ENCODE measurements at places on chromosomes 6 and 20.

DNA sequence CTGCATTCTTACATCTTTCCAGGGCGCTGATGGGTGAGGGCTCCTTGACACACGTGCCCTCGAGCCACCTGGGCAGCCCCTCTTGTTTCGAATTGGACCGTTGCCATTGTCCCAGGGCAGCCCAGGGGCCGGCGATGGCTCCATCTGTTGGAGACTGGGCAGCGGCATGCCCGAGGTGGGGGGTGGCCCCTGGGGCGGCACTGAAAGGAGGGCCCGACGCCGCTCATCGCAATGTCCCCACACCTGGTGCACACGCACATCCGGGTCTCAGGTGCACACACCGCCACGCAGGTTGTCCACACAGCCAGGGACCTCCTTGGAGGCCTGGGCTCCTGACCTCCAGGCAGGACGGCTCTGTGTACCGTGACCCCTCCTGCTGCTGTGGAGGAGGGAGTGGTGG is 18.0 kb downstream of the GATA5 start:
- DNase-seq: no peak

GRCh38 chr6:73722318-73723060 is 26.5 kb downstream of the CD109 start:
- no peak for DNase-seq

DNA sequence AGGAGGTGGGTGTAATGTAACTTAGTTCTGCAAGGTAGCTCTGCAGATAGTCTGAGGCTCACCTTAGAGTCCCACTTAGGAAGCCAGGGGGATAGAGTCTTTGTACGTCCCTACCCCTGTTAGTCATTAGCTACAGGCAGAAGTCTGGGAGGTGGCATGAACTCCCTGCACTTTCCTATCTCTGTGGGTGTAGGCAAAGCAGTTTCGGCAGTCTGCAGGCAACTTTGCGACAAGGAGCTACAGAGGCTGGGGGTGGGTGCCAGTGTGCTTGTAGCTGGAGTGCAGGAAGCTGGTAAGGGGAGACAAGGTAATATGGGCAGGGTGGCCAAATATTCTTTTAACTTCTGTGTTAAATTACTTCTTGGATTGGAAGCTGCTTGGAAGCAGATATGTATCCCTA is 45.7 kb downstream of the NKAIN2 start:
- DNase-seq: no peak

DNA sequence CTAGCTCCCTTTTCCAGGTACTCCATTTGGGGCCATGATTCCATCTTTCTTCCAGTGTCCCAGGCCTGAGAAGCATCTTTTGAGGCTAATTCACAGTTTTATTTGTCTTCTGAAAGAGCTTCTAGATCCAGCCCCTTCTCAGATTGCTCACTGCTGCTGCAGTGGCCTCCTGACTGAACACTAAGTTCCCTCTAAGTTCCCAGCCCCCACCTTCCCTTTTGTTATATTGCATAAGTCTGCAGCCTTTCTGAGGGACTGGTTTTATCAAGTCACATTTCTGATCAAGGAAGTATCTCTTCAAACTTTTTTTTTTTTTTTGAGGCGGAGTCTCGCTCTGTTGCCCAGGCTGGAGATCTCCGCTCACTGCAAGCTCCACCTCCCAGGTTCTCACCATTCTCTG is 10.7 kb downstream of the MAPRE1 start:
- no peak for DNase-seq

GRCh38 chr20:8152183-8152582 is 20.1 kb downstream of the PLCB1 start:
- no peak for DNase-seq

DNA sequence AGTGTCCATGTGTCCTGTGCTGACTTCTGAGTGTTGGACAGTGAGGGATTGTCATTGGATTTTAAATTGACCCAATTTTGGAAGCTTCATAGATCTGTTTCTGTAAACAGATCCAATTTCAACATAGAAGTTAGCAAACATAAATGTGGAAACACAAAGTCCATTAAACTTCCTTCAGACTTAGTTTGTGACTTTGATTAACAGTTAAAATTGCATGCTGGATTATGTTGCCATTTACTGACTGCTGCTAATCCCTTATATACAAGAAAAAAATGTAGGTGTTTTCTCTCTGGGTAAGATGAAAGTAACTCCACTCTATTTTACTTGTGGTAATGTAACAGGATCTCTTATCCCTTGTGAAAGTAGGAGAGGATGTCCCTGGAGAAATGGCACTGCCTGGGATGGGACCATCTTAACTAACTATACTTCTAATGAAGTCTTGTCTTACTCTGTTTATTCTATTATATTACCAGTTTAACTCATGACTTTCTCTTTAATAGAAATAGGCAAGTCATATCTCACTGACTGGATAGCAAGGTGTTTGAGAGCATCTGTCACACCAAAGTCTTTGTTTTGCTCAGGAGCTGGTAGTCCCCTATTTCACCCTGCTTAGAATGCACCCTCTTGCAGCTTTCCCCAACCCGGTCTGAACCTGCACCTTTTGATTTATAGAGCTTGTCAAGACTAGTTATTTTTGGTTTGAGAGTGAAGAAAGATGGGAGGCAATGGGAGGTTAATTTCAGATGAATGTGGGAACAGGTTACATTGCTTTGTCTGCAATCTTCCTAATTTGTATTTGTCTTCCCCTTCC is 7.2 kb downstream of the TPX2 start:
- DNase-seq: no peak

GRCh38 chr20:44532259-44532980 is 10.6 kb upstream of the SERINC3 start:
- no peak for DNase-seq

DNA sequence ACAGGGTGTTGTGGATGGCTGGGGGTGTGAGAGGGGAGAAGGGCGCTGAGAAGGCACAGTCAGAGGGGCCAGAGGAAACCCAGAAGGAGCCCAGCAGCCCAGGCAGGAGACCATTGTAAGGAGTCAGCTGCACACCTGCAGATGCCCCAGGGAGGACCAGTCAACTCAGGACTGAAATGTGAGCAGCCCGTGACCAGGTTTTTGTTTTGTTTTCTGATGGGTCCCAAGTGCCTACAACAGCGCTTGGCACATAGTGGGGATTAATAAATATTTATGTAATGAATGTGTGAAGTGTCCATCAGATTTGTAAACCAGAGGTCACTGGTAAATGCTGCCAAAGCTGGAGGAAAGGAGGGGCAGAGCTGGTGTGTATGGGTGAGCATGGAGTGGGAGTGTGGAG is 30.2 kb downstream of the TRAM2 start:
- DNase-seq: no peak

DNA sequence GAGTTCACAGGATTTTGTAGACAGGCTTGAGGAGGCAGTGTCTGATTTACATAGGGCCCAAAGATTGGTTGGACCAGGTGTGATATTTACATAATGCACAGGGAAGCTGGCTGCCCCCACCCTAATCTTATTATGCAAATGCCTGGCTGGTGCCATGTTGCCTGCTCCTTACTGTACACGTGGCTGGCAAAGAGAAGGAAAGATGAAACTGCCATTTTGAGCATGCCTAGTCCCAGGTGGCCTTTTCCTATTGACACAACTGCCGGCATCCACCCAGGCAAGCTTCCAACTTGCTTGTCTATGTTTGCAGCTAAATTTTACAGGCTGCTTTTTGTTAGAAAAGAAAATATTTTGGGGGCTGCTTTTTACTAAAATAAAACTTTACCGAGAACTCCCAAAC is 174.6 kb downstream of the LMBRD1 start:
- DNase-seq: no peak

GRCh38 chr6:41189967-41190366 is 11.0 kb downstream of the TREML2 start:
- no peak for DNase-seq

GRCh38 chr6:143009851-143010250 is 50.8 kb upstream of the AIG1 start:
- DNase-seq: no peak

- no peak for DNase-seq
Measured at GRCh38 chr6:32668226-32668747, 1.8 kb upstream of the HLA-DQB1 start.

DNA sequence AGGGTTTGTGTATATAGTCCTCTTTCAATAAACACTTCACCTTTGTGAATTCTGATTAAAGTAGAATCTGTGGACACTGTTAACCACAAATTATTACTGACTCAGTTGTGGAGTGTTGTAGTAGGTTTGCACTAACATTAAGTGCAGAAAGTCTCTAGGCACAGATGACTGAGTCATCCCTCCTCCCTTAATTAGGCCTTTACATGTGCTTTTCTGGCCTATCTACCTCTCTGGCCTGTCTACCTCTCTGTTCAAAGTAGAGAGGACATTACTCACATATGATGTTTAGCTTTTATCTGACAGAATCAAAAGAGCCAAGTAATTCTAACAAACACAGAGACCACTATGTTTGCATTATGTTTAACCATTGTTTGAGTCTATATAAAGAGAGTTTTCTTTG is 783.0 kb downstream of the TENT5A start:
- DNase-seq: no peak

DNA sequence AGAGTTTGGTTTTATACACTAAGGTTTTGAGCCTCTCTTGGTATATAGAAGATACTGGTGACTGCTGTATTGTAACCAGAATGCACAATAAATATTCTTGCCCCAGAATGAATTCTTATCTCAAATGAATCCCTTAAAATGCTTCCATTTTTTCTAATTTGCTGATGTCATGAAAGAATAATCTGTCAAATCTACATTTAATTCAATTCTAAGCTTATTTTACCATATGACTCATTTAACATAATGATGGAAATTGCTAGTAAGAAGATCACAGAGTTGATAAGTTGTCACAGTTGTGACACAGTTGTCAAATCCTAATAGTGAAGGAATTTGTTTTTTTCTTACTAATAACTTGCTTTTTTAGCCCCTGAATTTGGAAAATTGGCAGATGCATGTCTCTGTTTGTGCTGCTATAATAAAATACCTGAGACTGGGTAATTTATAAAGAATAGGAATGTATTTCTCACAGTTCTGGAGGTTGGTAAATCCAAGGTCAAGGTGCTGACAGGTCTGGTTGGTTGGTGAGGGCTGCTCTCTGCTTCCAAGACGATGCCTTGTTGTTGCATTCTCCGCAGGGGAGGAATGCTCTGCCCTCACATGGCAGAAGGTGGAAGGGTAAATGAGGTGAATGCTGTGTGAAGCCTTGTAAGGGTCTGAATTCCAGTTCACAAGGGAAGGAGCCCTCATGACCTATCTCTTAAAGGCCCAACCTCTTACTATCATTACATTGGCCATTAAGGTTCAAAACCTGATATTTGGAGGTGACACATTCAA is 4.7 kb downstream of the ECT2L start:
- no peak for DNase-seq

DNA sequence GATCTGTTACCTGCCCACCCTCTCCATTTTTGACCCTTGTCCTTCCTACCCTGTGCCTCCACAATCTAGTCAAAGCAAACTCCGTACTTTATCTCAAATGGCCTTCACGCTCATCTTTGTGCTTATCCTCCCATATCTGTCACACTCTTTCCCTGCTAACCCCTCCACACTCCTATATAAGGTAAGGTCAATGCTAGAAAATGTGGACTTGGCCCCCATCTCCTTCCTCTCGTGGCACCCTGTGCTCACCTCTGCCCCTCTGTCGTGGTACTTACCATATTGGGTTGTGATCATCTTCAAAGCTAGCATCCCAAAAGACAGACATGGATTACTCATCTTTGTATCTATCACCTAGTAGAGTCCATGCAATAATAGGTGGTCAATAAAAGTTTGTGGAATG is 127.6 kb upstream of the FOXQ1 start:
- no peak for DNase-seq

- no peak for DNase-seq
Measured at GRCh38 chr20:37475252-37475651, 45.8 kb upstream of the NNAT start.

- no peak for DNase-seq
Measured at GRCh38 chr6:126766820-126767219, 351.7 kb upstream of the RSPO3 start.

DNA sequence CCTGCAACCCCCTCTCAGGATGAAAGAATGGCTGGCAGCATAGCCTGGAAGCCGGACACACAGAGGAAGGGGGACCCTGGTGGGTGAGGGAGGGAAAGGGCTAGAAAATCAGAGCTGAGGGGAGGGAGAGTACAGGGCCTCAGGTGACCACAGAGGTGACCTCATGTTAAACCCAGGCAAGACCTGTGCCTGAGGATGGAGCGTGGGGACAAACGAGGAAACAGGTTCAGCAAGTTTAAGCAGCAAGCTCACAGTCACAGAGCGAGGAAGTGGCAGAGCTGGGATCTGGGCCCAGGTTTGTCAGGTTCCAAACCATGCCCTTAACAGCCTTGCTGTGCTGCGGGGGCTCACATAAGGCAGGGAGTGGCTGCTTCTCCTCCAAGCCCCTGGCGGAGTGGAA is 4.0 kb upstream of the BPI start:
- no peak for DNase-seq

GRCh38 chr20:51340451-51340840 is 202.1 kb downstream of the NFATC2 start:
- no peak for DNase-seq

- no peak for DNase-seq
Measured at GRCh38 chr20:46946181-46946624, 51.6 kb downstream of the EYA2 start.

DNA sequence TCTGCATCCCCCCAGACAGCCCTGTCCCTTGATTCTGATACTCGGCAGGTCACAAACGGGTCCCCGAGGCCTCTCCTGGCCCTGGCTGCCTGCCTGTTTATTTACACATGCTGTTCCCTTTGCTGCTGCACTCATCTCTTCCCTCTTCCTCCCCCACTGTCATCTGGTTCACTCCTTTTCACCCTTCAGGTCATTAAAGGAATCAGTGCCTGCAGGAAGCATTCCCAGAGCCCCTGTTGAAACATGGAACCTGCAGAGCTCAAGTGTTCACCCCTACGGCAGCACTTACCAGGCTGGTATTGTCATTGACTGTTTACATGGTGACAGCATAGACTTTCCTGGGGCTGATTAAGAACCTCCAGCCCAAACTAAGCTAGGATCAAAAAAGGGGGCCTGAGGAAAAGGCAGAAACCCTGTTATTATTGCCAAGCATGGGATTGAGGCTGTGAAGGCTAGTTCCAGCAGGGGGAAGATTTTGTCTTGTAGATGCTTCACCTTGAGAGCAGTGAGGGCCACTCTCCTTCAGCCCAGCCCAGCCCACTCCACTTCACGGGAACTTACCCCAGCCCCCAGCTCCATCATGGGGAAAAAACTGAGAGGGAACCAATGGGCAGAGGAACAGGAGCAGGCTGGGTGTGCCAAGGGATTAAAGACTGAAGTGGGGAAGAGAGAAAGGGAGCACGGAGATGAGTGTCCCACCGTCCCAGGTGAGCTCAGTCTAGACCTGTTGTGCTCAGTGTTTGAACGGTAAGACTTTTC is 73.2 kb downstream of the JPH2 start:
- no peak for DNase-seq

DNA sequence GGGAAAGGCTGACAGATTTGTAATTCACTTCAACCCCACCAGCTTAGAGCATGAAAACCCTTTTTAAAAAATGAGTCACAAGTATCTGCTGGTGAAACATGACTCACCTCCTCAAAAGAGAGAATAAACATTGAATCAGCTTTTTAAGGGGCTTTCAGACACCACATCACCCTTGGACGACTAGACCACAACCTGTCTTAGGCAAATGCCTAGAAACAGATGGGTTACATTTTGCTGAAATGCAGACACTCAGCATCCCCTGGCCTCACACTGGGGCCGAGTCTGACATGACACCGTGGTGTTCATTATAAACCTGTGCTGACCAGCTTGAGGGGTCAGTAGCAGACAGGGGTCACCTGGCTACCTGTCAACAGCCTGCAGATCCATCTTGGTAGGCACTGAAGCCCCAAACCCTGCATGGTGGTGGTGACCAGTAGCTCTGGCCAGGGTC is 175.3 kb upstream of the CST7 start:
- DNase-seq: no peak

- no peak for DNase-seq
Measured at GRCh38 chr20:3203315-3204123, 963 bp downstream of the DDRGK1 start.

Data from substantia nigra (tissue), 51 donors.